NCI-H226 (cell line): ENCODE measurements at places on chromosomes 1 and 21.

- peak; percentile 82 for DNase-seq
These were observed 513 bp downstream of the MGST3 start for GRCh38 chr1:165631342-165632151.

DNA sequence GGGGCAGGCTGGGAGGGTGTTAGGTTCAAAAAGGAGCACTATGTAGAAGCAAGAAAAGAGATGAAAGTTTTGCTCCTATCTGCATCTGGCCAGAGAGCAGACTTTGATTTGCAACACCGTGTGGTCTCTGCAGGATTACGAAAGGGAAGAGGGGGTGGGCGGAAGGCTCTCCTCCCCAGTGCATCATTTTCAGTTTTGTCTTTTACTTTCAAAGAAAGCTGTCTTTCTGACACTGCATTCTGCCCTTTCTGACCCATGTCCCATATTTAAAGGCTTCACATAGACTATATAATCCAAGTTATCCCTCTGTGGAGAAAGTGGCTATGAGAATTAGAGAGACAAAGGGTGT, 126.5 kb downstream of the RHOU start:
- DNase-seq, result no peak

- no peak for DNase-seq
These were observed 2.4 kb upstream of the CSMD2 start for GRCh38 chr1:34167389-34167788.

DNA sequence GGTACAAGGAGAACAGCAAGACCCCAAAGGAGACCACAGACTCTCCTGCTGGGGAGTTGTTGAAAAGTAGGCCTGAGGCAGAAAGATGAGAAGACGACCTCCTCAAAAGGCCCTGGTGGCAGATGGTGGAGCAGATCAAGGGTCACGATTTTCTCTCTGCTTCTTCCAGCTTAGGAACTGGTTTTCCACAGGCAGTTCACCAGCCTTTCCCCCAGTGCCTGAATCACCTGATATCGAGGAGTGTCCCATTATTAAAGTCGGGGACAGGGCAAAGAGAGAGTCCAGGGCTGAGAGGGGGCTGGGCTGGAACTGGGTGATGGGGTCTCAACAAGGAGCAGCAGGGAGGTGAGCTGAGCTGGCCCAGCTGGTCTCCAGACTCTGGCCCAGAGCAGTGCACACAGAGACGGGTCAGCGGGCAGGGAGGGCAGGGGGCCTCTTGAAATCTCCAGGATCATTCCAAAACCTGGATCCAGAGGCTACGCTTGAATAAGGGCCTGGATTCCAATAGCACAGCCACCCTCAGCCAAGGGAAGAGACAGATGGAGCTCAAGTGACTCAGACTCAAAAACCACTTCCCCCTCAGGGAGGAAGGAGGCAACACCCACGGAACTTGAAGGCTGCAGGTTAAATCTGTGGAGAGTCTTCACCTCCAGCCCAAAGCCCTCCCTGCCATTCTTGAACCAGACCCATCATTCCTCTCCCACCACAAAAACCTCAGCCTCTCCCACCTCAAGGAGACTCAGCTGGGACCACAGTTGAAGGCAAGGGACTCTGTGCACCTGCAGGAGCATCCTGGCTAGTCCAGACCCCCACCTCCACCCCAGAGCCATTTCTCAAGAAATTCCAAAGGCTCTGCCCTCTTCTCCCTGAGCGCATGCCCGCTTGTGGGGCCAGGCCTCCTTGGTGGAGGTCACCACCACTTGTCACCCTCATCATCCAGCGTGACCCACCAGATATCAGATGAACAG, at the start of gene S100A5:
TSS of gene S100A5 (minus strand) at position 541 of the 968 bp plus-strand sequence. CDS start 743 bp downstream, outside the sequence.
- DNase-seq, result peak; percentile 78

GRCh38 chr1:157274698-157275534, 136.7 kb upstream of the ETV3 start:
- DNase-seq, result peak; percentile 62

DNA sequence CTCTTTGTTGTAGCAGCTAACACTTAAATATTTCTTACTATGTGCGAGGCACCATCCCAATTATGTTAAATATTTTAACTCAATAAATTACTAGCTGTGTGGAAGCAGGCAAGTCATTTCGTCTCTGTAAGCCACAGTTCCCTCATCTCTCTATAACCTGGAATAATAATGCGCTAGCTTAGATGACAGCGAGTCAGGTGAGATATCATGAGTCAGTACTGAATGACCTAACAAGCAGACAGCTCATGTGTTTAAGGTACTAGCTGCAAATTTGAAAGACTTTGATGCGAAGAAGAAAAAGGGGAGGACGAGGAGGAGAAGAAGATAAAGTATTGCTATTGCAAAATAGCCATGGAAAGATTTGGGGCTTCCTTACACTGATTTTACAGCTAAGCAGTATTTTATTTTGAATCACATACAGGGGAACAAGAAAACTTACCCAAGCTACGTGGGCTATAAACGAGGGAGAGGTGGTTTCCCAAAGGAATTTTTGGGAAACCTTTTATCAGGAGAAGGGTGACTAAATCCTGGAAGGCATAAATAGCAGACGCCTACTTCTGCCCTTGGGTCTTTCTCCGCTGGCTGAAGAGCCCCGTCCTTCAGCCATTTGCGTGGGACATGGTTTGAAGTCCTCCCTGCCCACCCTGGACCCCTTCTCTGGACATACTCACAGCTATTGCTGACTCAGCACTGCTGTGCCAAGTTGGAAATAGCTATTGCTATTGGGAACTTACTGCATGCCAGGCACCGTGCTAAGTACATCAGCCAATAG, 8.9 kb downstream of the CITED4 start:
- DNase-seq, result peak; percentile 15

DNA sequence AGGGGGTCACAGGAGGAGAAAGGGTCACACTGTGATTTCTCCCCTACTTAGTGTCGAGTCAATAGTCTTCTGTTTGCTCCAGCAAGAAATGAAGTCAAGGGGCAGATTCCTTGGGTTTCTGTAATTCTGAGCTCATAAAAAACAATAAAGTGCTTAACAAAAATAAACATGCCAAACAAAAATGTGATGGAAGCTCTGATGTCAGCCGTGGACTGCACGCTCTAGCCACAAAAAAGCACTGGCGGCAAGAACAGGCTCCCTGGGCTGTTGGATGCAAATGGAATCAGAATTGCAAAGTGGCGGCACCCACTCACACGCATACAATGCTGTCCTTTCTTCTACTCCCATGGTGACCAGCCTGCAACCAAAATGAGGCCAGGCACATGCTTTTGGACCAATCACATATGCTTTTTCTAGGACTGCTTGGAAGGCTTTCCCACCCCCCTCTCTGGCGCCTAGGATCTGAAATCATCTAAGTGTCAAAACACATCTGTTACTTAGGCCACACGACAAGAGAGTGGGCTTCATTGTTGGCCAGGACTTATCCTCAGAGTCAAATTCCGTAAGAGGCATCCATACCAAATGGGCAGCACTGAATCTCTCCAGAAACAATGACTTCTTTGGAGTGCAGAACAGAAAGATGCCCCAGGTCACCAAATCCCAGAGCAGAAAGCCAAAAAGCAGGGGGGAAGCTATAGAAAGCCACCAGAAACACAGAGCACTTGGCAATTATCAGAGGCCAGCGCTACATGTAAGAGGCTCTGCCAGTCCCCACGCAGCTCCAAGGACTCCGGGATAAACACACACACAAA, 9.2 kb downstream of the C1orf198 start:
- no peak for DNase-seq

DNA sequence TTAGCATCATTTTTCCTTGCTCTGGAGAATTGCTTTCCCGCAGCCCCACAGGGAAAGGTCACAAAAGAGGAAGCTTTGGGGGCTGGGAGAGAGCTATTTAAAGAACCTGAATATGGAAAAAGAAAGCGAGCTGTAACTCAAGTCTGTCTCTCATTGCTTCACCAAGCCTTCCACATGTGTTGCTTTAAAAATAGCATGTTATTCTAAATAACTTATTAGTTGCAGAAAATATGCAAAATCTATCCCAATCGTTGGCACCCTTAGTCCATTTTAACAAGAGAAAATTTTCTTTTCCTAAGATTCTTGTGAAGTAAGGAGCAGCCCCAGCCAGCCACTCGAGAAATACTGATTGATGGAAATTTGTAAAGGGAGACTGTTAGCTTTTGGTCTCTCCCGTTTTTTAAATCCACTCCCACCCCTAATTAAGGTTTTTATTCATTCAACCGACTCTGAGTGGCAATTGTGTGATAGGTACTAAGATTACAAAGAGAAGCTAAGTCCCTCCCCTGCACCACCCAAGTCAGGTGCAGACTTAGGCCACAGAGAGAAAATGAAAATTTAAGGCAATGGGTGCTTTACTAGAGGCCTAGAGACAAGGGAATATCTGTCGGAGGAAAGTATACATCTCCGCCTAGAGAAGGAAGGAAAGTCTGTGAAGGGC, 802 bp downstream of the CYP4X1 start:
- no peak for DNase-seq

- DNase-seq, result no peak
These were observed 43.0 kb downstream of the SPATA17 start for GRCh38 chr1:217674028-217674729.

DNA sequence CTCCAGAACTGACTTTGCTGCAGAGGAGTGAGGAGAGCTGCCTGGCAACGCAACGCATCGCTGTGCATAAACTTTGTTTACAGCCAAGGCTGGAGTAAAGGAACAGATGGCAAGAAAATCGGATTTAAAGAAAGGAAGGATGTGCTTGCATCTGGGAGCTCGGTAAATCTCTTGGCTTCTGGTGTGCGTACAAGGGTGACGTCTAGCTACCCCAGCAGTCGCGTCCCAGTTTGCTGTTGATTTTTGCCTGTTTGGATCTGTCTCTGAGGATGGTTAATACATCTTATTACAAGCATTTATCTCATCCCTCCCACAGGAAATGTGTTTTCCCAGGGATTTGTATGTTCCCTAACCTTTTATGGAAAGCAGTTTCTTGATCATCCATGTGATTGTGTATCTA, 73.3 kb upstream of the RALGPS2 start:
- no peak for DNase-seq

GRCh38 chr1:202405928-202406327, 57.4 kb downstream of the PPP1R12B start:
- DNase-seq, result no peak

- no peak for DNase-seq
These were observed 31.9 kb downstream of the MIXL1 start for GRCh38 chr1:226255380-226255779.

- DNase-seq, result no peak
These were observed 50.3 kb downstream of the HIVEP3 start for GRCh38 chr1:41868241-41868998.

- DNase-seq, result peak; percentile 9
These were observed 14.4 kb downstream of the SLC5A9 start for GRCh38 chr1:48236716-48237470.

DNA sequence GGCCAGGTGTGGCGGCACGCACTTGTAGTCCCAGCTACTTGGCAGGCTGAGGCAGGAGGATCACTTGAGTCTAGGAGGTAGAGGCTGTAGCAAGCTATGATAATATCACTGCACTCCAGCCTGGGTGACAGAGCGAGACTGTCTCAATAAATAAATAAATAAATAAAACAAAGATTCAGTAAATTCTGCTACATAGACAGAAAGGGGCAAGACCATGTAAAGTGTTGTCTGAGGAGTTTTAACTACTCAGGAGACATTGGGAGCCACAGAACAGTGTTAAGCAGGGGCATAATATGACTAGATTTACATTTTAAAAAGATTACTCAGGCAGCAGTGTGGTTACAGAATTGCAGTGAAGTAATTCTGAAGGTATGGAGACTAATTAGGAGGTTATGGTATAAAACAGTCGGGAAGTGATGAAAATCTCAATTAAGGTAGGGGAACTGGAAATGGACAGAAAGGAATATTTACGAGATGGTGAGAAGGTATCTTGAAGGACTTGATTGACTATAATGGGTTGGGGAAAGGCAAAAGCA, 94.7 kb downstream of the ATP1B1 start:
- peak; percentile 13 for DNase-seq

DNA sequence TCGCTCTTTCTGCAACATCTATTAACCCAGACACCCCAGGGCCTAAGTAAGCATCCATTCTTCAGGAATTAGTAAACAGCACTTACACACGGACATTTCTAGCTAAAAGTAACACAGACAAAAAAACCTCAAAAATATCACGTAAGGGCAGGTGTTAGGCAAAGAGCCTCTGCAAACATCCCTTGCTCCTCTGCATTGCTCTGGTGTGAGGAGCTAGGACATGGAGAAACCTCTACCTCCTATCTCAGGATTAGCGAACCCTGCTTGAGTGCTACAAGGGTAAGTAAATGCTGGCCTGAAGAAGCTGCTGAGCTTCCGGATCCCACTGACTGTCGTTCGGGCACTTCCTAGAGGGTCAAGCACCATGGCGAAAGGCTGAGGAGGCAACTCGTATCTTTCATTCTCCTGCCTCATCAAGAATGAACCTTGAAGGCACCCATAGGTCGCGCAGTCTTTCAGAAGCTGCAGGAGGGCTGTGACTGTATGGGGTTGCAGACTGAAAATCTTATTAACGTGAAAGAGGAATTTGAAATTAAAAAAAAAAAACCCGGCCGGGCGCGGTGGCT, 2.1 kb downstream of the PTGER3 start:
- no peak for DNase-seq
